ENCODE measurements at places on chromosomes 5 and 9.
A peak's percentile ranks its signal among the peaks of the same experiment; 100 is the strongest.

GRCh38 chr5:9716838-9717281, 86.7 kb upstream of the TAS2R1 start:
- DNase-seq: peak; percentile 72

DNA sequence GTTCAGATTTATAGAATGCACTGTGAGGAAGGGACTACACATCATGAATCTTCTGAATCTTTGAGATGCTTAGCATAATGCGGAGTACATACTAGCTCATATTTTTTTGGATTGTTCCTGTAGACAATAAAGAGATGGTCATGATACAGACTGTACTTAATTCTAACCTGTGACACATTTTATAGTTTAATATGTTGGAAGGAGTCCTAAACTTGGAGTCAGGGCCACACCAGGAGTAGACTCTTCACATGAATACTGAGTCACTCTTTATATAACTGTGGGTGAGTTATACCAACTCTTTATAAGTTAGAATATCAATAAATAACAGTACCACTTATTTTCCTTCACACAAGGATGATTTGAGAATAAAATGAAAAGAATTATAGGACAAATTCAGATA, 16.9 kb downstream of the C9orf85 start:
- peak; percentile 19 for DNase-seq

- DNase-seq: peak; percentile 92
These were observed 10.5 kb upstream of the TRAF1 start for GRCh38 chr9:120937127-120937526.

- no peak for DNase-seq
These were observed 70.2 kb upstream of the PHF24 start for GRCh38 chr9:34887841-34888240.

- DNase-seq: peak; percentile 31
These were observed 185.5 kb downstream of the SPOCK1 start for GRCh38 chr5:137313526-137314175.

DNA sequence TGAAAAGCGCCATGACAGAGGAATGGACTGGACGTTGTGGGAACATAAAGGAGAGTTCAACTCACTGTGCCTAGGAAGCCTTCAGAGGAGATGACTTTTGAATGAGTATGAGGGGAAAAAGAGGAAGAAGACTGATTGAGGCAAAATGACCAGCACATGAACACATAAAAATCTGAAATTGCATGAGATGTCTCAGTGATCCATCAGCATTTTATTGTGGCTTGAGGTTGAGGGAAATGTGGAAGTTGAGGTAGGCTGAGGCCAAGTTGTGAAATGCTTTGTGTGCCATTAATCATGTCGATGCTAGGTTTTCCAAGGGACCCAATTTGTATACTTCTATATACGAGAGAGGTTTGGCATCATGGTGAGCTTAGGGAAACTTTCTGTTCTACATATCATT, 140.9 kb upstream of the TLX3 start:
- DNase-seq: no peak

- peak; percentile 91 for DNase-seq
These were observed 64.7 kb downstream of the STK10 start for GRCh38 chr5:172123269-172123692.

GRCh38 chr5:60077292-60077691, 183.8 kb upstream of the PDE4D start:
- no peak for DNase-seq

DNA sequence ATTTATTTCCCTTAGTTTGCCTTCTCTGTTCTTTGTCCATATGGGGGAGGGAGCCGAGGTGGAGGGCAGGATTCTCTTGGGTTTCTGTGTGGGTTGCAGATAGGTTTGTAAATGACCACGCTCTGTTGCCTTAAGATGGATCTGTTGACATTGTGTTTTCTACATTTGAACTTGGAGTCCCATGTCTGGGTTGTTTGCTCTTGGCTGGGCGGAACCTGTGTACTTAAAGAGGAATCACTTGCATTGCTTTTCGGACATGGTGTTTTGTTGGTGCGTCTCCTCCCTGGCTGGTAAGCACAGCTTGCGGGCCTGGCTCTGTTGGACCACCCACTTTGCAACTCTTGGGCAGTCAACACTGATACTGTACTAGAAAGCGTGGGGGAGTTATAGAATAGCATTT, 45.9 kb downstream of the EHMT1 start:
- DNase-seq: no peak

DNA sequence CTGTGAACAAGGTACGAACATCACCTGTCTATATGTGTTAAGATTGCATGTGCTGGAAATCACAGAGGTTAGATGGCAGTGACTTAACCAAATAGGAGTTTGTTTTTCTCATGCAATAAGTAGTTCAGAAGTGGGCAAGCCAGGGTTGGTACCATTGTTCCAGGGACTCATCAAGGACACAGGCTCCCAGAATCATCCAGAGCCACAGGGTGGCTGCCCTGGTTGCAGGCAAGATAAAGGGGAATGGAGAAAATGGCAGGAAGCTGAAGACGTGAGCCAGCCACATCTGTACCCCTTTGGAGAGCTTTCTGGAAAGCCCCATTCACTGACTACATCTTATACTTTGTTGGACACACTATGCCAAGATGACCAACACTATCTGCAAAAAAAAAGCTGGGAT, 126.0 kb upstream of the IL12B start:
- no peak for DNase-seq

DNA sequence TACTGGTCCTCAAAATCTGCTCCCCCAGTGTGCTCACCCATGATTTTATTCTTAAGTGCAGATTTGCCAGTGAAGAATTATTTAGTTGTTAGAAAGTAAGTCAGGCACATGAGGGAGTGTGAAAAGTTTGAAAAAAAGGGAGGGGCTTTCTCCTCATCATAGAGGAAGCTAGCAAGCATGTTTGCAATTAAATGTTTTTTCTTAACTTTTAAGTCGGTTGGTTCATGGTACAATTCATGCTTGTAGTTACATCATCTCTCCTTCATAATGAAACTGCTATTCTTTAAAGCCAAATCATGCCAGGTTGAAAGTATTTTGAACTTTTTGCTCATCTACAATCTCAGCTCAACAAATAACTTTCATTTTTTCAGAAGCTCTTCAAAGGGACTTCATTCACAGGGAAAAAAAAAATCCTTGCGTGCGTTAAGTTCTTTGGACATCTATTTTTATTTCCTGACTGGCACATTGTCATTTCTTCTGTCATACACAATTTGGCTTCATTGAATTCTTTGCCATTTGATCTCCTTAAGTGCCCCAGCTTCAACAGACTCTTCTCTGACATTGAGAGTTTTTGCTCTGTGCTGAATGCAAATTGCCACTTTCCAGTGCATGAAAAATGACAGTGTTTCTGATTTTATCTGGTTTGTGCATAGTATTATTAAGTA, 456.9 kb downstream of the TMEM232 start:
- peak; percentile 4 for DNase-seq

DNA sequence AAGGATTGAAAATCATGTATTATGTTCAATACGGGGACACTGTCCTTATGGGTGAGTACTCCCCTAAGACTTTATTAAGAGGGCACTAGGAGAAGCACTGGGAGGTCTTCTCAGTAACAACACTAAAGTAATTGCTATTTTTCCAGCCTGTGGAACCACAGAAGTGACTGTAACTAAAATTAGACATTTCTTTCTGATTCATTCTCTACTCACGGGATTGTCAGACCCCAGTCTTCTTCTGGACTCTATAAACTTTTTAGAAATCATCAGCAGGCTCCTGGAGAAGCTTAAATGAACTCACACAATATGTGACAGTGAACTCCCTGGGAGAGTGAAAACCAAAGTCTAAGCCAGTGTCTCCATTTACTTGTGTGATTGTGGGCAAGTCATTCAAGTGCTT, 14.5 kb downstream of the TLR4 start:
- DNase-seq: no peak

- no peak for DNase-seq
These were observed 167.2 kb downstream of the CACNA1B start for GRCh38 chr9:138044485-138045383.

- DNase-seq: no peak
These were observed 75.6 kb downstream of the GAPVD1 start for GRCh38 chr9:125337236-125337635.

GRCh38 chr9:69325409-69326212, 596 bp downstream of the ENTREP1 start:
- no peak for DNase-seq

DNA sequence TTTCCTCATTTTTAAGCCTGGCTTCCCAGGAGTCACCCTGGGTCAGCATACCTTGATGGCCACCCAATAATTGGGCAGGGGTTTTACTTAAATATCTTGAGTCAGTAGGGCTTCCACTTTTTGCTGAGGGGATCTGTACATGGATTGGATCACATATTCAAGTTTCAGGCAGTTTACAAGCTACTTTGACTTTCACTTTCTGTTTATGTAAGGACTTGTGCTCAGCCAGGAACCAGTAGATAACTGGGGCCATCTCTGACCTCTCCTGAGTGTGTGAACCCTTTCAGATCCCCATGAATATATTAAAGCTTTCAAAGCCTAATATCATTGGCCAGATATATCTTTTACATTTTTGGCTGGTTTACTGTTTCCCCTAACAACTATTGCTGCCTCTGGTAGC, 45.1 kb downstream of the SLCO6A1 start:
- peak; percentile 3 for DNase-seq

Data from fibroblast of the aortic adventitia (primary cell).